ENCODE measurements at places on chromosomes 1 and 21.

- no peak for DNase-seq
Measured at GRCh38 chr21:36103434-36103833, 31.4 kb upstream of the CBR3 start.

DNA sequence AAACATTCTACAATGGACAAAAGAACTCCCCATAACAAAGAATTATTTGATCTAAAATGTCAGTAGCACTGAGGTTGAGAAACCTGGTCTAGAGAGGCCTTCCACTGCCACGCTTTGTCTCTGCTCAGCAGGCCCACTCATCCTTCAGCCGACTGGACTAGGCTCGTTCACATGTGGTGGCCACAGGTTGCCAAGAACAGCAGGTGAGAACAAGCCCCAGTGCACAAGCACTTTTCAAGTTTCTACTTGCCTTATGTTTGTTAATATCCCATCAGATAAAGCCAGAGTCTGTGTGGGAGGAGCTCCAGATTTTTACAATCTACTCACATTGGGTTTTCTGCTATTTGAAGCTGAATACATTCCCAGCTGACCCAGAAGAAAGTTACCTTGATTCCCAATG lies 9.1 kb upstream of the EFHD2 start:
- DNase-seq, result no peak

DNA sequence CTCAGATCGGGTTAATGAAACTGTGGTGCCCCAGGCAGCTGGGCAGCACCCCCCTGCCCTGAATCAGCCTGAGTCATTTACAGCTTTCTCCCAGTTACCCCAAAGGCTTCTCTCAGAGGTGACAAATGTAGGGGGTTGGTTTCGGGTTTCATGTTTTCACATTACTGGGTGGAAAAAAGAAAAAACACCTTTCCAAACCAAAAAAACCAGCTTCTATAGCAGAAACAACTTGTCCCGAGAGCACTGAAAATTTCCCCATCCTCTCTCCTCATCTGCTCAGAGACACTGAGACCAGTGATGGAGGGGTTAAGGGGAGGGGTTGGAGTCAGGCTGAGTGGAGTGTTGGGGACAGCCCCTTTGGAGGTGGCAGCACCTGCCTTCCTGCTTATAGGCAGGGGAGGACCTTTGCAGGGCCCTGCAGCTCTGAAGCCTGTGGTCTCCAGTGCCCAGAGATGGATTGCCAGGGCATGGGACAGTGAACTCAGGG lies 15.6 kb downstream of the UTP11 start:
- no peak for DNase-seq

DNA sequence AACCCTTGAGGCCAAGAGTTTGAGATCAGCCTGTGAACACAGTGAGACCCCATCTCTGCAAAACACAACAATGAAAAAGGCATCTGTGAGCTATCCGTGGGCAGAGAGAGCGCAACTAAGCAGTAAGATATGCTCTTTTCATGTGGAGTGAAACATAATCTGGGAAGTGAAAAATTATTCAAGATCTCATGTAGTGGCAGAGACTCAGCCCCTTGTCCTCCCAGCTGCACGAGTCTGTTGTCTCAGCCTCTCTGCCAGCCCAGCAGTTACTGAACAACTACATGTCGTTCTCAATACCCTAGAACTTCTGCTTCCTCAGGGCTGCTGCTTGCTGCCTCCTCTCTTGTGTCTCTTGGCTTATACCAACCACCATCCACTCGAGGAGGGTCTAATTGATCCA lies 61.3 kb upstream of the WDR26 start:
- no peak for DNase-seq

- DNase-seq, result no peak
Measured at GRCh38 chr1:39301606-39302005, 97.1 kb downstream of the MACF1 start.

- no peak for DNase-seq
Measured at GRCh38 chr1:1340185-1340584, 9.0 kb downstream of the DVL1 start.

DNA sequence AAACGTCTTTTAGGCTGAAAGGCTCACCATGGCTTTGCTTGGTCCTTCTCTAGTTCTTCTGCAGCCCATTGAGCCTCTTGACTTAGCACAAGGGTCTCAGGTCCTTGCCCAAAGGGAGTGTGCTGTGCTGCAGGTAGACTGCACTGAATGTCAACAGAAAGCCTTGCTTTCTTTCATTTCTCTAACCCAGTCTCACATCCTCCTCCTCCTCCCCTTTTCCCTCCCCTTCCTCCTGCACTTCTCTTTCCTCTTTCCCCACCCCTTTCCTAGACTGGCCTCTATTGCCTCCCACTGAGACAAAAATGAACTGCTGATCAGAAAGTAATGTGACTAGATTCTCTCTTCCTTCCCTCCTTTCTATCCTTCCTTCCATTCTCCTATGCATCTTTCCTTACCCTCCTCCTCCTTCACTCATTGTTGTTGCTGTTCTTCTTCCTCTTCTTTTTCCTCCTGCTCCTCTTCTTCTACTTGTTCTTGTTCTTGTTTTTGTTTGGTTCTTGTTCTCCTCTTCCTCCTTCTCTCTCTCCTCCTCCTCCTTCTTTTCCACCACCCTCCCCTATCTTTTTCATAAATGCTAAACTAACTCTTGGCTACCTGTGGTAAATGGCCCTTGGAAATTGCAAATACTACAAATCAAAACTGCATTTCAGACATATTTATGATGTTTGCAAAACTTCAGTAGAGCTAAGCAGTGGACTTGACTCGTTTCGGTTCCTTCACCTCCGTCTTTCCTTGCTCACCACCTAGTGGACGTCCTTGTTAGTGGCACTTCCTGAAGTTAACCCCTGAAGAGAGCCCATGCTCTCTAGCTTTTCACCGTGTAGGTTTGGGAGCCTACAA lies at the start of gene SELL:
TSS of gene SELL (minus strand) at position 152 of the 840 bp plus-strand sequence. CDS start at position 30, 122 bp downstream.
- DNase-seq, result peak; percentile 39

- no peak for DNase-seq
Measured at GRCh38 chr1:80594013-80594412, 1206.7 kb upstream of the ADGRL2 start.

- no peak for DNase-seq
Measured at GRCh38 chr1:220281159-220281574, 8.9 kb upstream of the RAB3GAP2 start.

GRCh38 chr1:234435620-234436019 lies 43.4 kb downstream of the TARBP1 start:
- no peak for DNase-seq

DNA sequence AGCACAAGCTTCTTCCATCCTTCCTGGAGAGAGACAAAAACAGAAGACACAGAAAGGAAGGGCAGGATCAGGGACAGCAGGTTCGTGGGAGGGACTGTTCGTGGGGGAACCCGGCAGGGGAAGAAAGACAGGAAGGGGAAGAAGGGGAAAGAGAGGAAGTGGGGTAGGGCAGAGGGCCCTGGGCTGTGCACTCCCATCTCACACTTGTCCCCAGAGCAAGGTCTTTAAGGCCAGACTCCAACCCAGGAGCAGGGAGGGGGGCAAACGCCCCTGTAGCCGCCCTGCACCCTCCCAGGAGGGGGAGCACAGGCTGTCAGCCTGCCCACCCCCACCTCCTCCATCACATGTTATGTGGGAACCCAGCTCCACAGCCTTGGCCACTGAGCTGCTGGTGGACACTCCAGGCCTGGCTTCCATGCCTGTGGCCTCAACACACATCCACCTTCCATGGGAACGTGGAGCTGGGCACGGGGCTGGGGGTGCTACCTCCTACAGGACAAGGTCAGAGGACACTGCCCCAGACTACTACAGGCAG lies 9.3 kb downstream of the SLC19A1 start:
- no peak for DNase-seq

GRCh38 chr1:64917328-64917861 lies 49.0 kb downstream of the JAK1 start:
- no peak for DNase-seq

DNA sequence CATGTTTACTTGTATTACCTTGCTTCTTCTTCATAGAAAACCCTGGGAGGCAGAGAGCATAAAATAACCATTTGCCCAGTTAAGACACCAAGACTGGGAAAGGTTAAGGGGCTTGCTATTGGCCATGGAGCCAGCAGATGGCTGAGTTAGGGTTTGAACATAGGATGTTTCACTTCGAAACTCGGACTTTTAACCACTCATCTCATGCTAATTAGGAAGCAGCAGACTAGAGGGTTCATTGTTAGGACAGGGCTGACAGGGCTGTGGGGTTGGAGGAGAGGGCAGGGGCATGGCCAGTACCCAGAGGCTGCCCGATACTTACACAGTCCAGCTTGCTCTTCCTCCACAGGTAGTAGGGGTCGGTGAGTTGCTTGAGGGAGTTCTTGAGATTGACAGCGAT lies 17.0 kb downstream of the SLC26A9 start:
- no peak for DNase-seq

DNA sequence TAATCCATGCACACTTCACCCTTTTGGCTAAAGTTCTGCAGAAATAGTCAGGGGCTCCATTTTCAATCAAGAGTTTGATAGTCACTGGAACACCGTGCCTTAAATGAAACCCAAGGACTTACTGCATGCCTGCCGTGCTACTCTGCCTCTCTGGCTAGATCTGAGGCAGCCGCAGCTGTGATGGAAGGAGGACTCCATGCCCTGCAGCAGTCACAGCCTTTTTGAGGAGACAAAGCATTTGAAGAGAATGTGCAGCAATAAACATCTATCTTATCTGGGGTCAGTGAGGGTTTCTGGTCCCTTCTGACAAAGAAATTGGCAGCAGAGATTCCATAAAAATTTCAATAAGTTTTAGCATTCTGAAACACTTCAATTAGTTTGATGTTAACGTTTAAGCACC lies 78.0 kb downstream of the BCAR3 start:
- DNase-seq, result no peak

- no peak for DNase-seq
Measured at GRCh38 chr1:49424782-49425181, 599.0 kb downstream of the AGBL4 start.

- no peak for DNase-seq
Measured at GRCh38 chr1:7279769-7280168, 491.3 kb upstream of the VAMP3 start.

GRCh38 chr1:3805038-3805437 lies 8.7 kb upstream of the LRRC47 start:
- DNase-seq, result no peak

- DNase-seq, result no peak
Measured at GRCh38 chr1:90952906-90953305, 68.9 kb downstream of the ZNF644 start.

- DNase-seq, result no peak
Measured at GRCh38 chr1:104402178-104402577, 652.5 kb downstream of the AMY1C start.

DNA sequence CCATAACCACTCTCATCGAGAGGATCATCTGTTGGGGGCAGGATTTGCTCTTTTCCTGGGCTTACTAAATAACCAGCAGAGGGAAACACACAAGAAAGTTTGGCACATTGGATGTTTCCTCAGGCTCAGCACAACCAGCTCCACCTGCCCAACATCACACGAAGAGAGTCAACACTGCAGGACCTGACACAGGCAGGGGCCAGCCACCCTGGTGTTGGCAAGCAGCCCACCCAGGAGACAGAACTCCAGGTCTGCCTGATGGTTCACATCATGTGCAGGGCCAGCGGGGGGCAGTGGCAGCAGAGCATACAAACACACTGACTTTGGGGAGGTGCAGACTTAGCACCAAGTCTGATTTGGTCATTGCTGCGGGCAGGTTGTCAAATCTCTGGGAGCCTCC lies 182.3 kb upstream of the GALNT2 start:
- DNase-seq, result no peak

GRCh38 chr1:160375788-160376524 lies 9.1 kb downstream of the NHLH1 start:
- no peak for DNase-seq

DNA sequence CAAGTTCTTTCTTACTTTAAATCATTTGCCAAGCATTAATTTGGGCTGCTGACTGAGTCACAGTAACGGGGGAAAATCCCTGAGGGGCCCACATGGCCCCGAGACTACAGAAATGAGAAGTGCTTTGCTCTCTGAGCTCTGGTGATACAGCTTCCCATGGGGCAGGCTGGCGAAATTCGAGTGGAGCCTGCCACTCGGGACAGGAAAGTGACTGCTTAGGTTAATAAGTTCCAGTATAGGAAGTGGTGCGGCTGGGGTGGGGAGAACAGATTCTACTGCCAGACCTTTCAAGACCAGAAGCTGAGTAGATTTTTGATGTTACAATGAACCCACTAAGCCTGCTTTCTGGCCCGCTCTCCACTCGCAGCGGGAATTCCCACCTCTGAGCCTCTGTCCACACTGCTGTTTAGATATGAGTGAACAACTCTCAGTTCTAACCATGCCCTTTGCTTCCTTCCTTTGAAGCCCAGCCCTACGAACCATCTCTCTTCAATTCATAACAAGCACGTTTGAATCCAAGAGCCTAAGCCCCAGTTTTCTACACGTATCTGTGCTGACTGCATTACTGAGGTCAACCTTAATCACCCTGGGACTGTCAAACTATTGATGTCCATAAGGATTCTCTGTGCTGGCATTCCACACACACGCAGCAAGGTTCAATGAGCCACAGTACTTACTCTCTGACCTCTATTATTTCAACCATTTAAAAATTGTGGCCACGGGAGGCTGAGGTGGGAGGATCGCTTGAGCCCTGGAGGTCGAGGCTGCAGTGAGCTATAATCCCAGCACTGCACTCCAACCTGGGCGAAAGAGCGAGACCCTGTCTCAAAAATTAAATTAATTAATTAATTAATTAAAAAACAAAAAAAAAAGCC lies 9.6 kb downstream of the ZBTB17 start:
- DNase-seq, result no peak

- no peak for DNase-seq
Measured at GRCh38 chr1:155116113-155116764, 11.4 kb upstream of the EFNA1 start.

DNA sequence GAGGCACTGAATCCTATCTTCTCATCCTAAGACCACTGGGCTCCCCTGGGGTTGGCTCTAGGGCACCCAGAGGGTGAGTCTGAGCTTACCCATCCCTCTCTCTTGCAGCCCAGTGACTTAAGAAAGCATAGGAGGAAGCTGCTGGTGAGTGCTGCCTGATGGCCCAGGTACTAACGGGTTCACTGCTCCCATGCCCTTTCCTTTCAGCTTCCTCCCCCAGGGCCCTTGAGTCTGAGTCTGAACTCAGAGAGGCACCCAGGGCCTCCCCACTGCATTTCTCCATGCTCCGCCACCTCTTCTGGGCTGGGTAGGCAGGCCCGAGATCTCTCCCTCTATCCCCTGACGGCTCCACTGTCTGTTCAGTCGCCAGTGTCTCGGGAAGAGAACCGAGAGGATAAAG lies 29.7 kb downstream of the PPFIA4 start:
- DNase-seq, result no peak

- DNase-seq, result peak; percentile 4
Measured at GRCh38 chr1:7420470-7421100, 350.5 kb upstream of the VAMP3 start.

DNA sequence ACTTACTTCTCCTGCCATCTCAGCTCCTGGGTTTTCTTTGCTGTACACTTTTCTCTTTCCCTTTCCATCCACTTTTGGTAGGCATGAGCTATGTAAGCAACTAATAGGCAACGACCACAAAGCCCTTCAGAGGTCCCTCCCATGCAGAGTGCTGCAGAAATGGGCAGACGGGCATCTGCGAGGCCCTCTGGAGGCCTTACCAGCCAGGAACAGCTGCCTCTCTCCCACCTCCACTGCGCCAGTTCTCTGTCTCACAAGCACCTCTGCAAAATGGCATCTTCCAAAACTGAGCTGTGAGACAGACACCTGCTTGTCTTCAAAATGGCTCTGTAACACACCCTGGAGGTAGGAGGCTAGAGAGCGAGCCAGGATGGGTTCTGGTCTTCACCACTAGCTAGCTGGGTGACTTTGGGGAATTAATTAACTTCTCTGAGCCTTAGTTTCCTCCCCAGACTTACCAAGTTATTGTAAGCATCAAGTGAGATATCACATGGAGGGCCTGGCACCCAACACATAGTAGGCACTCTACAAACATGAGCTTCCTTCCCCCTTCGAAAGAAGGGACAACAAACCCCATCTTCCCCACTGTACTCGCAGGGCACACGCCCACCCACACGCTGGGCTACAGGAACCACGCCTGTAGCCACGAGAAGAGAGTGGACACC lies 62.0 kb downstream of the BCAR3 start:
- no peak for DNase-seq

Data from progenitor cell of endocrine pancreas (in vitro differentiated cells).